SK-N-DZ (cell line): ENCODE measurements at places on chromosomes 1 and 21.

DNA sequence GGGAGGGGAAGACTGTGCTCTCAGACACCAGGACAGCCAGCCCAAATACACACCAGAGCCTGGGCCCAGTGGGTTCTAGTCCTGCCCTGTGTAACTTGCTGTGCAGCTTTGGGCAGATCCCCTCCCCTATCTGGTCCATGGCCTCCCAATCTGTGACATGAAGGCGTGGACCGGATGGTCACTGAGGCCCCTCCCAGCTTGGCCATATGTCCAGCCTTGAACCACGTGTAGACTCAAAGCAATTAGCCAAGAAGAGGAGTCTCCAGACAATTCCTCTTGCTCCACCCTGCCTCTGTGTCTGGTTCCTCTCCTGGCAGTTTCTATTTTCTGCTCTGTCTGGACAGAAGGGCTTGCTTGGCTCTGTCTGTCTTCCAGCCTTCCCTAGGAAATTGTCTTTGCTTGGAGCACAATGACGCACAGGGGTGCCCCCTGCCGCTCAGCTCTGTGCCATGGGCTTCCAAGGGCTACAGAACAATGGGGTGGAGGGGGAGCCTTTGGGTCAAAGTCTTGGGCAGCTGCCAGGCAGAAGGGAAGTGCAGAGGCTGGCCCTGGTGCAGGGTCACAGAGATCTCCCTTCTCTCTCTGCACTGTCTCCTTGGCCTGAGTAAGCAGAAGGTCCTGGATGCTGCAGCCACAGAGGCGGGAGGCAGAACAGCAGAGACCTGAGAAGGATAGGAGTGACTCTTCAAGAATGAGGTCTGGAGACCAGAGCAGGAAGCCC, 66.1 kb downstream of the TENT5C start:
- DNase-seq: no peak

GRCh38 chr1:53074313-53075154, 12.5 kb downstream of the PODN start:
- DNase-seq: no peak

GRCh38 chr1:82153272-82153629, 352.5 kb downstream of the ADGRL2 start:
- no peak for DNase-seq

GRCh38 chr1:18775341-18775740, 84.1 kb downstream of the TAS1R2 start:
- DNase-seq: no peak

DNA sequence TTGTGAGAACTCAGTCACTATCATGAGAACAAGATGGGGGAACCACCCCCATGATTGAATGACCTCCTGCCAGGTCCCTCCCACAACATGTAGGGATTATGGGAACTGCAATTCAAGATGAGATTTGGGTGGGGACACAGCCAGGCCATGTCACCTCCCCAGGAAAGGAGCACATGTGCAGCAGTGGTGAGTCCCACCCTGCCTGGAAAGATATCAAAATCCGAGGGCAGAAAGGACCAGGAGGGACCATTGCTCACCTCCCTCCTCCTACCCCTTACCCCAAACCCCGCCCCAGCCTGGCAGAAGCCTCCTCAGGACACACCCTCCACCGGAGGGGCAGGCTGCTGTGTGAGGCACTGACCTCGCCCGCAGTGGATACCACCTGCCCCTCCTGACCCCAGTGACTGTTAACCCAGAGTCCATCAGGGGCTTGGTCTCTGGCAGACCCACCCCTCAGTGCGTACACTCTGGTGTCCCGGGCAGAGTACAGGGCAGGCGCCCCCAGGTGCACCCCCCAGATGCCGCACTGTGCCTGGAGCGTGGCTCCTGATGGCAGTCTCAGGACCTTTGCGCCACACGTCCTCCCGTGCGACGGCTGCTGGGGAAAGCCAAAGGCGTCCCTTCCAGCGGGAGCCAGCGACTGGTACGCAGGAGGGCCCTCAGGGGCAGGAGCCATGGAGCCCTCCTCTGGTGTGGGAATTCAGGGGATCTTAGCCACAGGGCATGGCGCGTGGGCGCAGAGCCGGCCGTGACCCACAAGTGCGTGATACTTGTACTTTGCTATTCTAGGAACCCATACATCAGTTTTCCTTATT, 20.9 kb downstream of the PDXK start:
- DNase-seq: no peak

DNA sequence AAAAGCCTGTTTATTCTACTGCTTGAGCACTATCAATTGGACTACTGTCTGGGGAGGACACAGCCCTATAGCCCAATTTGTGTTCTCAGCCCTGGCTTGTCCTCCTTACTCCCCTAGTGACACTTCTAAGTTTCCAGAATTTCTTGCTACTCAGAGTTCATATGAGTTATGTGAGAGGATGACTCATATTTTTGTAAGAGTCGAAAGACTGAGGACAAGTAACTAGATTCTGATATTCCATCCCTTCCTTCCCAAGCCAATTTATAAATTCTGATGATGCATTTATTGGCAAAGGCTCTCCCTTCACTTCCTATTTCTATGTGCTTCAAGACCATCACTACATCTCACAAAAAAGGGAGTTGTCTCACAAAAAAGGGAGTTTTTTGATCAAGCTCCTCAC, 422.2 kb upstream of the DEPDC1 start:
- no peak for DNase-seq

GRCh38 chr1:58763214-58763613, 20.6 kb downstream of the JUN start:
- DNase-seq: no peak

DNA sequence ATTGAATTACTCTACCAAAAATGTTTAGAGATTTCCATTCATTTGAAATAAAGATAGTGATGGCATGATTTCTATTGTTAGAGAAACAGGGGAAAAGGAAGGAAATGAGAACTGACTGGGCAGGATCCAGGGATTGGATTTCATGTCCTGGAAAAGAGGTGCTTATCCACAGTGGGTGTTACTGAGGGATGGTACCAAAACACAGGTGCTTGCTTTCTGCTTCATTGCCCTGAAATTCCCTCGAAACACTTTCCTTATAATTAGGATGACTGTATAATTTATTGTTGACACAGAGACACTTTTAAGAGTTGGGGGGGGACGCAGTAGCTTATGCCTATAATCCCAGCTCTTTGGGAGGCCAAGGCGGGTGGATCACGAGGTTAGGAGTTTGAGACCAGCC, 185.0 kb upstream of the KCNK2 start:
- DNase-seq: no peak

DNA sequence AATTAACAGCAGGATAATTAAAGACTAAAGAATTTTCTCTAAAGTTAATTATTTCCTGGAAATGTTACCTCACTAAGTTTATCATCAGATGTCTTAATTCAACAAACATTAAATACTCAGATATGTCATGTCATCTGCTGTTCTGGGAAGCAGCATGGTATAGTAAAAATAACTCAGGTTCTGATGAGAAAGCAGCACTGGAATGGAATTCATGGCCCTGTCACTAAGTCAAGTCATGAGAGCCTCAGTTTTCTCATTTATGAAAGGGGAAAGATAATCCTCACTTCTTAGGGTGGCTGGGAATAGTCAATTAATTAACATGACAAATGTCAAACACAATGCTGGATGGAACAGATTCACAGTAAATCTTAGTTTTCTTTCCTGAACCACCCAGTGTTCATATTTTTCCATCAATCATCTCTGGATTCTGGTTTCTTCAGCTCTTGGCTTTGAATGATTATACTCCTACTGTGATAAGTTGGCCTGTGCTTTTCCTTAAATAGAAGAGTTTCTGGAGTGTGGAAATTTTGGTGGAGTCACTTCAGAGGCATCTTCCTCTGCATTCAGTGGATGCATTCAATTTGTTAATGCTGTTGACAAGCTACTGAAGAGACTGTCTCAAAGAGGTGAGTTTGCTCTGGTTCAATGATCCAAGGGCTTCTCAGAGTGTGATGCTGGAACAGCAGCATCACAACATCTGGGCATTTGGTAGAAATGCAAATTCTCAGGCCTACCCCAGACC, 319.4 kb downstream of the KCNH1 start:
- no peak for DNase-seq

DNA sequence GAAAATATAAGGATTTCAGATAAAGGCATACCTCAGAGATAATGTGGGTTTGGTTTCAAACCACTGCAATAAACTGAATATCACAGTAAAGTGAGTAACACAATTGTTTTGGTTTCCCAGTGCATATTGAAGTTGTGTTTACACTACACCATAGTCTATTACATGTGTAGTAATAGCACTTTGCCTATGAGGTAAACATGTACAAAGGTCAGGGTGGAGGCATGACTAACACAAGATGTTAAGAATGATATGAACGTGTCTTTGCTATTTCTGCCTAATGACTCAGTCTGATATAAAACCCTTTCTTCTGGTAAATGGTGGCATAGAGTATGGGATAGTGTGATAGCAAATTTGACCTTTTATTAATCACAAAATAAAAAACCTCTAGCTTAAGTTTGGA, 621.5 kb upstream of the ADGRL2 start:
- no peak for DNase-seq

- DNase-seq: no peak
These were observed 19.0 kb downstream of the FOXO6 start for GRCh38 chr1:41380195-41380594.

GRCh38 chr1:12220890-12221289, 8.9 kb upstream of the VPS13D start:
- DNase-seq: no peak

GRCh38 chr1:241944300-241944699, 13.3 kb upstream of the BECN2 start:
- DNase-seq: no peak

DNA sequence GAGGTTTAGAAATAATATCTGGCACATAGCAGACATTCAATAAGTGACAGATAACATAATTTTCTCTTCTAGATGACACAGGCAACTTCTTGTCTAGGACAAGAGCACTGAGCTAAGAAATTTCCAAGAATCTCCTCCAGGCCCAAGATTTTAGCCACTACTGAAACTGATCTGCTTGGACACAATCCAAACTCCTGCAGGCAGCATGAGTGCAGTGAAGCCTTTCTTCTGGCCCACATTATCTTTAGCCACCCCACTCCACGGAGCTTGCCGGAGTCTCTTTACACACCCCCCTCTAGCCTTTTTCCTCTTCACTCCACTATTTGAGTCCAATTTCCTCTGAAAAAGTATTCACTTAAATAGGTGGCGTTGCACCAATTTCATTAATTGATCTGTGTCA, 142.9 kb upstream of the DUSP10 start:
- no peak for DNase-seq

GRCh38 chr1:247118946-247119446, 14.8 kb upstream of the ZNF669 start:
- DNase-seq: peak; percentile 59

- DNase-seq: no peak
These were observed 43.8 kb downstream of the NCF2 start for GRCh38 chr1:183546427-183546826.

DNA sequence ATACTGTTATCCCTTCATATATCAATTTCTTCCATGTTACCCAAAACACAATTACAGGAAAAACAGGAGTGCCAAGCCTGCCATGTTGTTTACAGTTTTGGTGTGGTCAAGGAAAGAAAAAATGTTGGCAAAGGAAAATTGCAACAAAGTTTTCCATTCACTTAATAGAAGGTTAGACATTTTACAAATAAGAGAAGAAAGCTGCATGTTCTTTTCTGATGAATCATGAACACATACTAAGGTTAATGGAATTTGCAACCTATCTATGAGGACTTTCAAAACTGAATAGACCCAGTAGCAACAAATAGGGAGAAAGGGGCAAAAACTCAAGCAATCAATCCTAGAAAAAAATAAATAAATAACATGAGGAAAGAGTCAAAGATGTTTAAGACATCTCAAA, 556.7 kb downstream of the DPYD start:
- no peak for DNase-seq

GRCh38 chr1:230267338-230268065, 158.6 kb downstream of the PGBD5 start:
- DNase-seq: no peak

- no peak for DNase-seq
These were observed 19.8 kb downstream of the OLFML2B start for GRCh38 chr1:162003830-162004215.

- DNase-seq: no peak
These were observed 1.4 kb downstream of the RBBP4 start for GRCh38 chr1:32652244-32652962.

GRCh38 chr1:30601316-30602085, 121.9 kb downstream of the MATN1 start:
- no peak for DNase-seq

DNA sequence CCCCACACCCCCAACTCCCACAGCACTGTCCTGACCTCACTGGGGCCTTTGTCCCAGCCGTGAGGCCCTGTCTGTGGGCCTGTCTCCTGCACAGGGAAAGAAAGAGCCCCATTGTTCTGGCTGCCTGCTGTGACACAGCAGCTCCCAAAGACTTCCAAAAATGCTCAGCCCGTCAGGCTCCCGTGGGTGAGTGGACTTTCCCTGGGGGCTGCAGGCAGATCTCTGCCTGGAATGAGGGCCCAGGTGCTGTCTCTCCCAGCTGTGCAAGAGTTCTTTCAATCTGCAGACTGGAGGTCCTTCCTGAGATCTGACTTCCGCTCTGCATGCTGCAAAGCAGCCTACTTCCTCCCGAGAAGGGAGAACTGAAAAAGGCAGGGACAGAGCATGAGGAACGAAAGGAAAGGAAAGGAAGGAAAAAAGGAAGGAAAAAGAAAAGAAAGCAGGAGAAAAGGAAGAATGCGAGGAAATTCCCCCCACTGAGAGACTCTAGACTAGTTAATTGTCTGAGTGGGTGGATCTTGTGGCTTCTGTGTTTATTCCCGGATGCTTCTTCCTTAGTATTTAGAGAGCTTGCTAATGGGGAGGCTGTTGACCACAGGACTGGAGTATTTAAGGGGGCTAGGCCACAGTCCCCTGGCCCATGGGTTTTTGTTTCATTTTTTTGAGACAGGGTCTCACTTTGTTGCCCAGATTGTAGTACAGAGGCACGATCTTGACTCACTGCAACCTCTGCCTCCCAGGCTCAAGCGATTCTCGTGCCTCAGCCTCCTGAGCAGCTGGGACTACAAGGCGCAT, 15.0 kb downstream of the NES start:
- DNase-seq: no peak

- no peak for DNase-seq
These were observed 36.7 kb upstream of the SLC19A1 start for GRCh38 chr21:45578811-45579381.

GRCh38 chr21:33651965-33652680, 9.8 kb downstream of the ITSN1 start:
- DNase-seq: no peak
